ENCODE measurements at places on chromosomes 4 and X. TPM values are rescaled to one million over a fixed set of nuclear protein-coding genes. Genes with fewer than 3 reads are reported as not detected.

- H3K27ac ChIP-seq, result no peak overlapping the region
- no peaks in the 10 kb centered on the region for H3K36me3 ChIP-seq
- DNase-seq, result no peak
- no peaks in the 10 kb centered on the region for H3K27me3 ChIP-seq
- H3K4me3 ChIP-seq, result no peak overlapping the region
- H3K4me1 ChIP-seq, result no peaks in the 10 kb centered on the region
Observed at GRCh38 chr4:110354460-110354859, 121.5 kb upstream of the ENPEP start.

TKTL1 gene
- total RNA-seq, result 0.38 TPM

GRCh38 chrX:134075894-134076718 is 90.7 kb upstream of the GPC3 start:
- no peak for DNase-seq
- no peak overlapping the region for H3K4me3 ChIP-seq
- no peaks in the 10 kb centered on the region for H3K4me1 ChIP-seq
- no peaks in the 10 kb centered on the region for H3K36me3 ChIP-seq

CLNK gene
- total RNA-seq, result 2.8 TPM

TRIM75 gene
- total RNA-seq, result not detected

F11 gene
- 1.5 TPM for total RNA-seq

ADRA2C gene
- 36.2 TPM for total RNA-seq

DNA sequence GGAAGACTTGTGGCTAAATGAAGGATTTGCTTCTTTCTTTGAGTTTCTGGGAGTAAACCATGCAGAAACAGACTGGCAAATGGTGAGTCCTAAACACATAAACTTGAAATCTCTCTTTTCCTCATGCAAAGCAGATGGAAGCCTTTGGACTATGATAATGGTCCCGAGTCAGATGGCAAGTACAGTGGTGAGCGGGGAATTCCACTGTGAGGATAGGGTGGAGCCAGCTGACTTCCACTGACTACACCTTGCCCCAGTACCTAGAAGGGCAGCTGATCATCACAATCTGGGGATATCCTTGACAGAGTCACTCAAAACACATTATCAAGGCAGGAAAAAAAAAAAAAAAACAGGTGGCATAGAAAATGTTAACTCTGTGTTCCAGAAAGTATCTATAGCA is 34.3 kb downstream of the ENPEP start:
- no peak overlapping the region for H3K4me3 ChIP-seq
- no peaks in the 10 kb centered on the region for H3K27me3 ChIP-seq
- no peak overlapping the region for H3K27ac ChIP-seq
- DNase-seq, result no peak

DNA sequence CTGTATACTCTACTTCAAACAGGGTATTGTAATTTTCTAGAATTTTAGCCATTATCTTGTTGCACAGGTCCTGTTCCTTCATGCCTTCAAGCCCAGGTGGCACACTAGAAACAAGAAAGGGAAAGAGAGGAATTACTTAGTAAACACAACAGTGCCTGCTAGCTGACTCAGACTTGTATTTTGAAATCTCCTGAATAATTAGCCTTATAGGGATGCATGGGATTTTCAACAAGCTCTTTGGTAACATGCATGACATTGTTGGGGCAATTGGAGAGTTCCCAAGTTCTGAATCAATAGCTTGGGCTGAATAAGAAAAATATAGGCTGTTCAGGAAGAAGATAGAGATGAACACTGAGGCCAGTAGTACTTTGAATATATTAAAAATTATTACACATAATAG is 118.8 kb downstream of the FAM13A start:
- H3K27ac ChIP-seq, result no peak overlapping the region
- H3K4me1 ChIP-seq, result no peaks in the 10 kb centered on the region
- H3K36me3 ChIP-seq, result no peaks in the 10 kb centered on the region
- no peak overlapping the region for H3K4me3 ChIP-seq
- no peak for DNase-seq
- no peaks in the 10 kb centered on the region for H3K27me3 ChIP-seq

CXCL11 gene
- not detected for total RNA-seq

- peak overlapping the region; percentile 75 for H3K4me3 ChIP-seq
- H3K4me1 ChIP-seq, result peaks cover 7% of the 10 kb centered on the region
- H3K36me3 ChIP-seq, result no peaks in the 10 kb centered on the region
- H3K27me3 ChIP-seq, result no peaks in the 10 kb centered on the region
Observed at GRCh38 chr4:145483514-145483913, 1.9 kb downstream of the SMAD1 start.

GRCh38 chr4:137414802-137415201 is 117.5 kb downstream of the PCDH18 start:
- H3K27ac ChIP-seq, result no peak overlapping the region
- H3K27me3 ChIP-seq, result no peaks in the 10 kb centered on the region
- H3K36me3 ChIP-seq, result no peaks in the 10 kb centered on the region
- H3K4me3 ChIP-seq, result no peak overlapping the region

GRCh38 chrX:56462389-56462788 is 101.0 kb upstream of the UBQLN2 start:
- no peak for DNase-seq
- no peaks in the 10 kb centered on the region for H3K4me1 ChIP-seq
- no peak overlapping the region for H3K27ac ChIP-seq
- no peaks in the 10 kb centered on the region for H3K27me3 ChIP-seq
- no peak overlapping the region for H3K4me3 ChIP-seq

MTMR8 gene
- 2.7 TPM for total RNA-seq

DNA sequence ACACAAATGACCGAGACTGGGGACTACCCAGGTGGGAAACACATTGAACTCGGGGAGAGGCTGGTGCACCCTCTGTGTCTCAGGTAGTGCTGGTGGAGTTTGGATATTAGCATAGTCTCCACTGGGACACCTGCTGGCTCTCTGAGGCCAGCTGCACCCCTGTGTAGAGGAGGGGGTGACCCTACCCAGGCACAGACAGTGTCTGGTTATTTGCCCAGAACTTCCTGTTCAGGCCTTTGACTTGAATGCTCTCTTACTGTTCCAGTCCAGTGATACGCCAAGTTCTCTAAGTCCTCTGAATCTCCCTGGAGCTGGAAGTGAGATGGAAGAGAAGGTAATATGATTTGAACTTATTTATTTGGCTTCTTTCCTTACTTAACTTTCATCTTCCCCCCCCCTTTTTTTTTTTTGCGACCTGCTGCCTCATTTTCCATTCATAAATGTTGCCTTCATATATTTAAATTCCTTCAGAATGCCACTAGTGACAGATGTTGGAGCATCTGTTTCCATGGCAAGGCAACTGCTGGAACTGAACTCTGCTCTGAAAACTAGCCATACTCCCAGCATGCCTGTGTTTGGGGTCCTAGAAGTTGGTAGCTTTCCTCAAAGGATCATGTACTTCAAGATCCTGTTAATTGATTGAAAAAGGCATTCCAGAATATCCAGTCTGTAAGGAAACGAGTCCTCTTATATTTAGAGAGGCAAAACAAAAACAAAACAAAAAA is 76.7 kb downstream of the AASDH start:
- no peaks in the 10 kb centered on the region for H3K27me3 ChIP-seq
- H3K4me1 ChIP-seq, result no peaks in the 10 kb centered on the region
- no peak overlapping the region for H3K27ac ChIP-seq
- no peaks in the 10 kb centered on the region for H3K36me3 ChIP-seq
- no peak overlapping the region for H3K4me3 ChIP-seq

CENPI gene
- total RNA-seq, result 0.66 TPM

- H3K27ac ChIP-seq, result no peak overlapping the region
- no peak overlapping the region for H3K4me3 ChIP-seq
- no peak for DNase-seq
- H3K27me3 ChIP-seq, result no peaks in the 10 kb centered on the region
- no peaks in the 10 kb centered on the region for H3K36me3 ChIP-seq
Observed at GRCh38 chrX:40391662-40392061, 189.1 kb upstream of the ATP6AP2 start.

GRCh38 chr4:16106956-16107355 is 23.1 kb upstream of the PROM1 start:
- DNase-seq, result no peak
- no peaks in the 10 kb centered on the region for H3K4me1 ChIP-seq
- H3K4me3 ChIP-seq, result no peak overlapping the region
- H3K27me3 ChIP-seq, result no peaks in the 10 kb centered on the region

SATL1 gene
- total RNA-seq, result not detected

GRCh38 chrX:133838761-133839676 is 146.4 kb downstream of the GPC3 start:
- H3K36me3 ChIP-seq, result no peaks in the 10 kb centered on the region
- no peak overlapping the region for H3K27ac ChIP-seq
- peaks cover 2% of the 10 kb centered on the region for H3K27me3 ChIP-seq

DNA sequence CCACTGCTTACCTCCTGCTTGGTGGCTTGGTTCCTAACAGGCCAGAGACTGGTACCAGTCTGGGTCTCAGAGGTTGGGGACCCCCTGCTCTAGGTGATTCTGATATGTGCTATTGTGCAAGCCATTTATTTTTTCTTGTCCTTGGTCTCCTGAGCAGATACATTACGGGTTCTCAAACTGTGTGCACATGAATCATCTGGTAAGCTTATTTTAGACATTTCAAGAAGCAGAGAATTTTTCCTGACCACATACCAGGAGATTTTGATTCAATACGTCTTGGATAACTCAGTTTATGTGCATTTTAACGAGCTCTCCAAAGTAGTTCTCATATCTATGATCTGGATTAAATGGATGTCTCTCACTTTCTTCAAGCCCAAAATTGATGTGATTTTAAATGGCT is 77.2 kb downstream of the FHIP1A start:
- no peaks in the 10 kb centered on the region for H3K27me3 ChIP-seq
- H3K4me1 ChIP-seq, result no peaks in the 10 kb centered on the region
- H3K36me3 ChIP-seq, result no peaks in the 10 kb centered on the region
- H3K27ac ChIP-seq, result no peak overlapping the region
- DNase-seq, result no peak

CHM gene
- total RNA-seq, result 30.0 TPM

ARSH gene
- total RNA-seq, result not detected

GRCh38 chr4:158540125-158540907 is 18.6 kb downstream of the RXFP1 start:
- no peaks in the 10 kb centered on the region for H3K36me3 ChIP-seq
- no peak for DNase-seq
- no peaks in the 10 kb centered on the region for H3K27me3 ChIP-seq
- H3K4me1 ChIP-seq, result no peaks in the 10 kb centered on the region

DNA sequence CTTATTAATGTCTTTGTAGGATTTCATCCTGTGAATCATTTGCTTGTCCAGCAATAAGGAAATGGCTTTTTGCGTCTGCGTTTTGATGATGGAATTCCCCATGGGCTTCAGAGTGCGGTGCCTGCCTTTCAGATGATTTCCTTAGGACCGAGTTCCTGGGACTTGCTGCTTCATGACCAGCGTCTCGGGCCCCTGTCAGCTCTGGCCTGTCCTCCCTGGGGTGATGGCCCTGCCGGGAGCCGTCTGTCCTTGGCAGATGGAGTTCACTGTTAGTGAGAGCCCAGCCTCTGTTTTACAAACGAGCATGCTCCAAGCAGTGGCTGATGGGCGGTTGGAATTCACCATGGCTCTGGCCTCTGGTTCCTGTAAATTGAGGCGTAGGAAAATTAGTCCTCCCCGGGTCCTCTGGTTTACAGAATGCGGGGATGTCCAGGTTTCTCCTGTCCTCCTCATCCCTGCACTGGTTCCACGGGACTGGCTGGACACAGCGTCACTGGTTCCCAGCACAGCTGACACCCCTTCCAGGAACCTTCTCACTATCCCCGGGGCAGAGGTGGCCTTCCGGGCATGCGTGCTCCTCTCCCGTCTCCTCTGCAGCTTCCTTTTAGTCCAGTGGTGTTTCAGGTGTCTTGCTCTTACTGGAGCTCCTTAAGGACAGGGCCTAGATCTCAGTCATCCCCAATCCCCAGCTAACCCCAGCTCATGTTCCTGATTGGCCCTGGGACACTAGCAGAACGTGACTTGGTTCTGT is 34.9 kb downstream of the TBC1D14 start:
- no peaks in the 10 kb centered on the region for H3K36me3 ChIP-seq
- no peaks in the 10 kb centered on the region for H3K27me3 ChIP-seq
- peak overlapping the region; percentile 85 for H3K27ac ChIP-seq
- DNase-seq, result peak; percentile 75

SLC38A5 gene
- total RNA-seq, result 8.3 TPM

UBA6 gene
- 45.8 TPM for total RNA-seq

DNA sequence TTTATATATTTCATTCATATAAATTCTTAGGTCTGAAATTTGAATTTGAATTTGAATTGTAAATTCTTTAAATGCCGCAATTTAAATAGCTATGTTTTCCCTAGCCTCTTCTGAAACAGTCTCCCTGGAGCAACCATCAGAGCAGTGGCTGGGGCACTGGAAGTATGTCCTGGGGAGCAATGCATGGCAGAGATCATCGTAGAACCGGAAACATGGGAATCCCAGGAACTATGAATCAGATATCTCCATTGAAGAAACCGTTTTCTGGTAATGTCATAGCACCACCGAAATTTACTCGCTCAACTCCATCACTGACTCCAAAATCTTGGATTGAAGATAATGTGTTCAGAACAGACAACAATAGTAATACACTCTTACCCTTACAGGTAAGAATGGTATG is 4.9 kb downstream of the CPEB2 start:
- H3K4me3 ChIP-seq, result peak overlapping the region; percentile 13
- no peaks in the 10 kb centered on the region for H3K4me1 ChIP-seq
- peak overlapping the region; percentile 32 for H3K27ac ChIP-seq
- no peaks in the 10 kb centered on the region for H3K36me3 ChIP-seq
- no peaks in the 10 kb centered on the region for H3K27me3 ChIP-seq

SRPX2 gene
- 3.2 TPM for total RNA-seq

DNA sequence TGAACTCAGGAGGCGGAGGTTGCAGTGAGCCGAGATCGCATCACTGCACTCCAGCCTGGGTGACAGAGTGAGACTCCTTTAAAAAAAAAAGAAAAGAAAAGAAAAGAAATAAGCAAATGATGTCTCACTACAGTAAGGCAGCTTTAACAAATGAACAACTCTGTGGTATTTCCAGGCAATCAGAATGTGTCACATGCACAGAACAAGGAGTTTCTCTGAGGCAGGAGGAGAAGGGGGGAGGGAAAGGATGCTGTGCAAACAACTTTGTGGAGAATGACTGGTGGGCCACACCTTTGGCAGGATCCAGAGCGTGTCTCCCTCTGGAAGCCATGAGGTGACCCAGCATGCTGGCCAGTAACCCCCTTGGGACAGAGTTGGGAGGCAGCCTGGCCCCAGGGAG is 57.6 kb downstream of the RAI2 start:
- peaks cover 2% of the 10 kb centered on the region for H3K27me3 ChIP-seq
- no peak overlapping the region for H3K27ac ChIP-seq
- H3K4me3 ChIP-seq, result no peak overlapping the region
- no peaks in the 10 kb centered on the region for H3K36me3 ChIP-seq
